Effector memory CD4-positive, alpha-beta T cell (primary cell): ENCODE measurements at places on chromosomes 1 and 21.

GRCh38 chr1:198780376-198780775 is 141.5 kb downstream of the PTPRC start:
- no peak for DNase-seq

- peak; percentile 46 for DNase-seq
Measured at GRCh38 chr1:31762726-31763670, 1.1 kb downstream of the ADGRB2 start.

GRCh38 chr1:241157435-241157834 is 199.6 kb downstream of the RGS7 start:
- DNase-seq = no peak

- peak; percentile 27 for DNase-seq
Measured at GRCh38 chr1:231421546-231421970, 529 bp downstream of the EGLN1 start.

DNA sequence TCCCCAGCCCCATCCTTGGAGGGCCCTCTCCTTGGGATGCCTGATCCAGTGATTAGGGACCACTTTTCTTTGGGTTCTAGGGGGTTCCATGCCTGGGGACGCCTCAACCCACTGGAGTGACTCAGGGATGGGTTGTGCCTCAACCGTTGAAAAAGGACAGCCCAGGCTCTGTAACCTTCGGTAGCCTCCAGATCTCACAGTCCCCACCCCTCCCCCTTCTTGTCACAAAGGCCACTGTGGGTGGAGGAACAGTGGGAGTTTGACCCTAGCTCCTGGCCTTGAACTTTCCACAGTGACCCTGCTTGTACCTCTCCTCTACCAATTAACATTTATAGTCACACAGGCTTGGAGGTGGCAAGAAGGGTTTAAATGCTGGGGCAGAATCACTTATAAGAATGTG is 2.6 kb upstream of the RORC start:
- no peak for DNase-seq

DNA sequence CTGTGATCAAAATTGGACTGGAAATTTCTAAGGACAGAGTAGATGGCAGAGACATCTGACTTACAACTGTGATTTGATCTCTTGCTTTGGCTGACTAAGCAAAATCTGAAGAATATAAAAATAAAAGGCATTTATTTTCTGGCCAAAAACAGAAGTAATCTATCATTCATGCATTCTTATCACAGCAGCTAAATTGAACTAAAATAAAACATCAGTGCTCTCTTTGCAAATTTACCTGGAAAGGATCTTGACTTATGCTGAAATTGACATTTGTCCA is 81.4 kb upstream of the ZNF678 start:
- DNase-seq = no peak

DNA sequence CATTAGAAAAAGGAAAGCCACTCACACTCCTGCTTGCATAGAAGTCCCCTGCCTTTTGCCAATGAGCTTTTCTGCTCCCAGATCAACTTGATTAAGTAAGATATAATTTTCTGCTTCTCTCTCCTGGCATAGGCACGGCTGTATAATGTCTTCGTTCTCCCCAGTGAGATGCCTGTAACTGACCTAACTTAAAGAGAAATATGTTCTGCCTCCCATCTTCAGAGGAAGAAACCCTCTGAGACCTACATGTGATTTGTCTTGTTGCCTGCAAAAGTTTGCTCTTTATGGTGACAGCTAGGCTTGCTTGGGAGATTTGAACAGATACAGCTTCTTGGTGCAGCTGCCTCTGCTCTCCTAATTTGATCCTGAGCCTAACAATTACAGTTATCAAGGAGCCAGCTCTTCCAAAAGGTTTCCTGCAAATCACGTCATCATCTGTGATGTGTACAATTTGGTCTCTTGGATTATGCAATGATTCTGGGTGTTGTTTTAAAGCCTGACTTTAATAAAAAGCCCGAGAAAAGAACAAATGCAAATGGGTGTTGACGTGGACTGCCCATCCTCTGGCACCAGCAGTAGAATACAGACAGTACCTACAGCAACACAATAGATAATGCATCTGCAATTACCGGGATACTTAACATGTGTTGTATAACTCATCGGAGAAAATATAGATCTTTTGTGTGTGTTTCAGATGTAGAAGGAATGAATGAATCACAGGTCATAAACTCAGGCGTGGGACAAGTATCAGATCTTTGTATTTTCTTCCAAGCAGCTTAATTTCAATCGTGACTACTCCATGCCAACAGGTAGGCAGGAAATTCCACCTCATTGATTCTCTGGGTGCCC is 76.2 kb upstream of the KAZN start:
- DNase-seq = no peak

GRCh38 chr1:241408170-241408569 is 51.2 kb upstream of the RGS7 start:
- DNase-seq = no peak

DNA sequence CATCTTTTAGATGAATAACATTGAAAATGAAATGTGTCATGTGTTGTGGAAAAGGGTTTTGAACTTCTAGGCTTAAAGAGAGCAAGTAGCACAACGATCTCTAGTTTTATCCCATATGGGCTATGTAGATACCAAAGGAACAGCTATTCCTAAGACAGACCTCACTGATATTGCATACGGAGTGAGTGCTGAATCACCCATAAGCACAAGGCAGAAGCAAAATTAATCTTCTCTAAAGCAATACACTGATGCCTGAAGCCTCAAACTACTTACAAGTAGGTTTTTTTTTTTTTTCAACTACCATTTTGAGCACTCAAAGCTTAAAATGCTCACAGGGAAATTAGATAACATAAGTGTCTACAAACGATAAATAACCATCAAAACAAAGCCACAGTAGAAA is 5.0 kb upstream of the KMO start:
- no peak for DNase-seq

GRCh38 chr1:9494936-9495758 is 44.1 kb upstream of the SLC25A33 start:
- peak; percentile 18 for DNase-seq

- DNase-seq = peak; percentile 32
Measured at GRCh38 chr1:151047591-151047924, at the start of gene C1orf56. C1orf56 (plus strand) TSS chr1:151047751; CDS start chr1:151047848, 97 bp downstream.
